Kidney glomerular epithelial cell (primary cell): ENCODE measurements at places on chromosomes 1 and 21.

DNA sequence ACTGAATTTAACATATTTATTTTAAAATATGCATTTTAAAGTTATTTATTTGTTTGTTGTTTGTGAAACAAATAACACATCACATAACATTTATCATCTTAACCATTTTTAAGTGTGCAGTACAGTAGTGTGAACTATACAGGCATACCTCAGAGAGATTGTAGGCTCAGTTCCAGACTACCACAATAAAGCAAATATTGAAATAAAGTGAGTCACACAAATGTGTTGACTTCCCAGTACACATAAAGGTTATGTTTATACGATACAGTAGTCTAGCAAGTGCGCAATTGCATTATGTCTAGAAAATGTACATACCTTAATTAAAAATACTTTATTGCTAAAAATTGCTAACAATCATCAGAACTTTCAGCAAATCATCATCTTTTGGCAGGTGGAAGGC is 739.4 kb upstream of the ADGRL4 start:
- no peak for DNase-seq

GRCh38 chr1:116832932-116833578 is 76.7 kb upstream of the PTGFRN start:
- DNase-seq: no peak

DNA sequence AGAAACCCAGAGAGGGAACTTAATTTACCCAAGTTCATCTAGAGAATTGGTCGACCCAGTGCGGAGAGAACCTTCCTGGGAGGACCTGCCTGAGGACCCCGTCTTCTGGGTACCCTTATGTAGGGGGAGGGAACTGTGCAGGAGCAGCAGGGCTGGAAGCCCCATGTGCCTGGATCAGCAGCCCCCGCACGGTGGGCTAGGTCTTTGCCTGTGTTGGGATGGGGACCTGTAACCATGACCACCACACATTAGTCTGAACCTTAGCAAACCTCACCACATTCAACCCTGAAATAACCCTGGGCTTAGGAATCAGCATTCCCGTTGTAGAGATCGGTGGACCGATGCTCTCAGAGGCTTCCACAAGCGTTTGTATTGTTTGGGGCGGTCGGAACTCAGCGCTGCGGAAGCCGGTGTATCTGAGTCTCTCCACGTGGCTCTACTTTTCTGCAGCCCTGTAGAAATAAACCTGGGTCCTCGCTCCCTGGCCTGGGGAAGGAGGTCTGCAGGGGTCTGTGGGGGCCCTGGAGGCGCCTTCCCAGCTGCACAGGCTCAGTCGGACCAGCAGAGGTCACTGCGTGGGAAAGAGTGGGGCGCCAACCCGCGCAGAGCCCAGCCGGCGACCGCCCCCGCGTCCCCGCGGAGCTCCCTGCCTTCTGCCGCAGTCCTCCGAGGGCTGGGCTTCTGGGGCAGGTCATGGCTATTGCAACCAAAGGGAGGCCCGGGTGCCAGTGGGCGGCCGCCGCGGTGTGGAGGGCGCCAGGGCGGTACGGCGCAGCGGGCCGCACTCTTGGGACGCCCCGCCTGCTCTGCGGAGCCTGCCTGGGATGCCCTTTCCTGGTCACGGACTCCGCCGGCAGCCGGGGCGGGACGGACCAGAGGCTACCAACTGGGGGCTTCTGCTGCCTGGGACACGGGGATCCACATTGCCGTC is 36.2 kb upstream of the KCNA10 start:
- no peak for DNase-seq

GRCh38 chr1:42736152-42736551 is 3.9 kb downstream of the CLDN19 start:
- no peak for DNase-seq

GRCh38 chr1:190196020-190196419 is 281.6 kb downstream of the BRINP3 start:
- DNase-seq: no peak

DNA sequence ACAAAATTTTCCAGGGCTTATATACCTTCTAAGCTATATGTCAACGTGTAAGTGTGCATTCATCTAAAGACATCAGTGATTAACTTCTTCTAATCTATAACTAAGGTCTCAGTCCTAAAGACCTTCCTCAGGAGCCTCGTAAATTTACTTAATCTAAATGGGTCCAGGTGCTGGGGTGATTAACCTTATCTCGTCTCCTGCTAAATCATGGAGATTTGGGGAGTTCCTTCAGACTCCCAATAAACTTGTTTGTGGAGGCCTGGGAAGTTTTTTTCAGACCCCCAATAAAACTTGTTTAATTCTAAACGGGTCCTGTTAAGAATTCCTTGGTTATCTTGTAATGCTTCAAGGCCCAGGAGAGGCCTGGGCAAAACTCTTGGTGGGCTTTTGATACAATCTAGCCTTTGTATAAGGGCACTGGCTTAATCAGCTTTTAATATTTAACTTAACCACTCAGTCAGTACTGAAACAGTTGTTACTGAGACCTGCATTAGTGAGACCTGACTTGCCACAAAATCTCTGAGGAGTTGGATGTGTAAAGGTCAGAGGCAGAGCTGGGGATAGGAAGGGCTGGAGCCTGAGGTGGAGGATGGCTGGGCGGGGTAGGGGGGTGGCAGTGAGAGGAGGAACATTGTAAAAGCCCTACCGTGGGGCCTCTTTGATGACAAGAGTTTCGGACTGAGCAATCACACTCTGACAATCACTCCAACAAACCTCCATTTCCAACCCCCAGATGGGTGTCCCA is 6.2 kb upstream of the HMGCS2 start:
- DNase-seq: peak; percentile 33

- DNase-seq: no peak
Observed at GRCh38 chr1:201710632-201711597, 118.0 kb upstream of the IPO9 start.

DNA sequence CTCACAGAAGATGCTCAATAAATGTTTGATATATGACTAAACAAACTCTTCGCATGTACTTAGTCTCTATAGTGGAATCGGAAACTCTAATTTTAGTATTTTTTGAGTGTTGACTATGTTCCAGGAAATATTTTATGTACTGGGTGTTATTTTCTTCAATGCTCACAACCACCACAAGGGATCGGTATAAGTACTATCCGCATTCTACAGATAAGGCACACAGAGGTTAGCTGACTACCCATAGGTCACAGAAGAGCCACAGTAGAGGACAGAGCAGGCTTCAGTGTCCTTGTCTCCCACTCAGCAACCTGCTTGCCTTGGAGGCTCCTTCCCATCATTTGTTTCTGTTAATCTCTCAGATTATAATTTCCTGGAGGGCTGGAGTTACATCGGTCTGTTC is 451.3 kb downstream of the OMA1 start:
- no peak for DNase-seq

GRCh38 chr1:152866321-152866720 is 6.5 kb downstream of the LCE7A start:
- DNase-seq: no peak

DNA sequence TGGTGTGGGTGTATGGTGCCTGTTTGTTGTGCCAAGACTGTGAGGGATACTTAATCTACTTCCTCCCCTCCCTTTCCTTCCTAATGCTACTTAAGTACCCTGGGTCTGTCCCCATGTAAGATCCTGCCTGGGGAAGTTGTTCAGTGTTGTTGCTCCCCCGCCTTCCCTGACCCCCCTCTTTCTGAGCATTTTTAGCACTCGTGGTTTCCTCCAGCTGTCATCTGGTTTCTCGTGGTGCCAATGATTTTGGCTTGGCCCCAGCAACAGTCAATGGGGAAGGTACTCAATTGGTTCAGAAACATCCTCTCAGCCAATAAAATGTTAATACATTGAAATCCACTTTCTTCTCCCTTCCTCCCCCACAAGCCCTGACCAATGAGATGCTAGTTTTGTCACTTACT is 8.0 kb upstream of the B4GALT3 start:
- no peak for DNase-seq

- no peak for DNase-seq
Observed at GRCh38 chr1:192375306-192375705, 58.5 kb downstream of the RGS21 start.
